ENCODE measurements at places on chromosomes 1 and 21.

GRCh38 chr21:27164208-27165177 is 197.6 kb upstream of the ADAMTS5 start:
- DNase-seq, result no peak

- DNase-seq, result no peak
Measured at GRCh38 chr21:46218906-46219590, 9.5 kb downstream of the LSS start.

DNA sequence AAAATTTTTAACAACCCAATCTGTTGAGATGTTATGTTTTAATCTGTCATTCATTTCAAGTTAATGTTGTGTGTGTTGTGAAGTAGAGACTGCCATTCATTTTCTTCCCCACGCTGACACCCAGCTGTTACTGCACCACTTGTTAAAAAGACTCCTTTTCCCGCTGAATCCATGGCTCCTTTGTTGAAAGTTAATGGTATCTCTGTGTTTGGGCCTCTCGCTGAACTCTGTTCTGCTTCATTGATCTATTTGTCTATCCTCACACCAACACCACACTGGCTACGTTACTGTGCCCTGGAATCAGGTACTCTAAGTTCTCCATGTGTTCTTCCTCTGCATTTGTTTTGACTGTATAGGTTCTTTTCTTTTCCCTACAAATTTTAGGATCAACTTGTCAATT is 58.2 kb downstream of the PDE9A start:
- DNase-seq, result no peak

GRCh38 chr1:5416518-5416917 is 575.7 kb downstream of the NPHP4 start:
- DNase-seq, result no peak

DNA sequence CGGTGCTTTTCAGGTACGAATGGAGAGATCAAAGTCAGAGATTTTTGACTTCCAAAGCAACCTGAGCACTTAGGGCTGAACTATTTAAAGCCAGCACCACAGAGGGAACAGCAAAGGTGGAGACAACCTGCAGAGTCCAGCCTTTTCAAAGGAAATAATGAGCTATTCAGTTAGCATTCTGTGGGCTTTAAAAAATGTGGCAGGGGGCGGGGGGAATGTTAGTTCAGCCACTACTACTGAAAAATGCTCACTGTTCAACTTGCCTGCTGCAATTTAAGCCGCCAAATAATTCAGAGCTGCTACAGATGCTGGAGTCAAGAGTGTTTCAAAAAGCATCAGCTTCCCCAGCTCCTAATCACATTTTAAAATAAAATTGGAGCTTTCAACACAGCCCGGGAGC is 473.3 kb upstream of the PLXNA2 start:
- no peak for DNase-seq

GRCh38 chr1:67723620-67724019 is 38.6 kb downstream of the GADD45A start:
- DNase-seq, result no peak

GRCh38 chr1:44223187-44223610 is 9.9 kb downstream of the DMAP1 start:
- no peak for DNase-seq

GRCh38 chr21:44524414-44525371 is 15.3 kb downstream of the KRTAP10-1 start:
- DNase-seq, result no peak

DNA sequence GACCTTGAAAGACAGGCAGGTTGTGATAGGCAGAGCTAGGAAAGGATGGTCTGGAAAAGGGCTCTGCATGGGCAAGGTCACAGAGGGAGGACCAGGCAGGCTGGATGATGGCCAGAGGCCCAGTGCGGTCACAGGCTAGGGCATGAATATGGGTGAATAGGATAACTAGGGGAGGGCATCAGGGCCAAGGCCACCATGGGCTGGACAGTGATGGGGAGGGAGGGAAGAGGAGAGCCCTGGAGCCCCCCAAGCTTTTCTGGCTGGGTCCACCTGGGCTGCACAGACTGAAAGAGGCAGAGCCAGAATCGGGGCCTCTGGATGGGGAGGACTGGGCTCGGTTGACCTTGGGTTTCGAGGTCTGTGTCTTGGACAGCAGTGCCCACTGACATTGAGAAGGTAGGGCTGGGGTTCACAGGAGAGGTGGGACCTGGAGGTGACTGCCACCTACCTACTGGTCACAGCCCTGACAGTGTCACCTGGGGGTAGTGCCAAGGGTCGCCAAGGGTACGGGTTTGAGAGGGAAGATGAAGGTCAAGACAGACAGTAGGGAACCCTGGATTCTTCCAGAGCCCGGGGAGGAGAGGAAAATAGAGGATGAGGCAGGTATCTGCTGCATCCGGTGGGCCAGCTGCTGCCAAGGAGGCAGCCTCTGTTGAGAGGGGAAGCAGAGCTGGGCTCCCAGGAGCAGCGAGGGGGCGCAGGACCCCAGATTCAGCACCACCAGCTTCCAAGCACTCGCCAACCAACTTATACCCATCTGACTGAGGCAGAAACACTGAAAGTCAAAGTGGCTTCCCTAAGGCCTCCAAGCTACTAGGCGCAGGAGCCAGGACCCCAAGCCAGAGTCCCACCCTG is 6.1 kb upstream of the NPHP4 start:
- no peak for DNase-seq

- no peak for DNase-seq
Measured at GRCh38 chr1:49136738-49137251, 360.1 kb upstream of the BEND5 start.

DNA sequence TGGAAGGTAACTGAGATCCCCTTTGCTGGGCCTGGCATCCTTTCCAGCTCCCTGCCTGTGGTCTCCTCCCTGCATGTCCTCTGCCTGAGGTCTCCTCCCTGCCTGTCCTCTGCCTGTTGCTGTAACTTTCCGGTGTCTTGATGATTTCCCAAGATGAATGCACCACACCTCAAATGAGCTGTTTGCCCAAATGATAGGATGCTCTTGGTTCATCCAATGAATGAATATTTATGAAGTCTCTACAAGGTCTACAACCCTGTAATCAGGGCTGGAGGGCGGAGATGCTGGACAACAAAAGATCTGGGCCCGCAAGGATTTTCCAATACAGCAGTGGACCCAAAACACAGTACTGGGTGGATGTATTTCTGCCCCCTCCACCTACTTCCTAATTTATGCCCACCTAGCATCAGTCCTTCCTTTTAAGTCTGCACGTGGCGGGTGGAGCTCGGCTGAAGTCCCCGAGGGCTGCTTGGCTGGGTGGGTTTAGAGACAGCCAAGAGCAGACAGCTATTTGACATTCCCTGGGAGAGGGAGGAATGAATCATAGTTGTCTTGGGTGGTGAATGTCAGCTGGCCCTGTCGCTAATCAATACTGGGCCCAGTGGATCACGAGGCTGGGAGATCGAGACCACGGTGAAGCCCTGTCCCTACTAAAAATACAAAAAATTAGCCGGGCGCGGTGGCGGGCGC is 60.3 kb upstream of the GRHL3 start:
- no peak for DNase-seq

Data from CD8-positive, alpha-beta memory T cell (primary cell).